Mesothelial cell of epicardium (in vitro differentiated cells): ENCODE measurements at places on chromosomes 4 and X.

- no peak for DNase-seq
Measured at GRCh38 chr4:91909963-91910362, 393.8 kb upstream of the GRID2 start.

GRCh38 chr4:127212701-127213100 is 420.1 kb upstream of the INTU start:
- DNase-seq = no peak

DNA sequence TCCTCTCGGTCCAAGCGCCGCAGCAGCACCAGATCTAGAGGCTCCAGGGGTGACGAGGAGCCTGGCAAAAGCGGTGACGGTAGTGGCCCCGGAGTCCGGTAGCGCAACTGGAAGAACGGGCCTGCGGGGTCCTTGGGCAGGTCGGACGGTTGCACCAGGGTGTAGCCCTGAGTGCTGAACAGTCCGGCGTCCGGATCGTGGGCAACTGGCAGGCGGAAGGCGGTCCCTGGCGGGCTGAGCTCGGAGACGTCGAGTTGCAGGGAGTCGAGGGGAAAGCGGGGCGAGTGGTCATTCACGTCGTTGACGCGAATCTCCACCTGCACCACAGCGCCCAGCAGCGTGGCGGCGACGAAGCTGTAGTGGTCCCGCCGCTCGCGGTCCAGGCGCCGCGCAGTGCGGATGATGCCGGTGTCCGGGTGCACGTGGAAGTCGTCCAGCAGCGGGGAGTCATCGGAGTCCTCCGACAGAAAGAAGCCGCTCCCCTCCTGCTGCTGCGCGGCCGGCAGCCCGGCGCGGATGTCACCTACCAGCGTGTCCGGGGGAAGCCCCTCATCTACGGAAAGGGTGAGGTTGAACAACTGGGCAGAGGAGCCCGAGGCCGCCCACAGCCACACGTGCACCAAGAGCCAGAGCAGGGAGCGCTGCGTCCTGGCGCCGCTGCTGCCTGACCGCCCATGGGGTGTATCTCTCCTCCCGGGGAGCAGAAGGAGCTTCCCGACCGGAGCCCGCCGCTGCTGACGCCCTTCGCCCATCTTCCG is 837 bp downstream of the DCHS2 start:
- DNase-seq = peak; percentile 51

- DNase-seq = no peak
Measured at GRCh38 chr4:30716681-30717207, 3.4 kb upstream of the PCDH7 start.

DNA sequence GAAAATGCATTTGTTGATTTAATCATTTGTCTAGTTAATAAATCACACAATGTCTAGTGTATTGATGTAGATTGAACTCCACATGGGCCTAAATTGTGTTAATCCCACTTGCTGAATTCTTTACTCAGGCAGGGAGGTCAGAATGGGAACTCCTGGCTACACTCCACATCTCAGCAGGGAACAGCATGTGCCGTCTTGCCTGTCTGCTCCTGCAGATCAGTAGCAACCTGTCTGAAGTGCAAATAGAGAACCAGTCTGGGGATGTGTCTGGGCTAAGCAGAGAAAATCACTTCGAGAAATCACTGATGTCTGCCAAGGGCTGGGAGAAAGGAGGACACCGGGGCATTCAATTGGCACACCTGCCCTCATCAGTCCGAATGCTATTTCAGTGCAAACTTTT is 16.5 kb upstream of the MXRA5 start:
- DNase-seq = no peak

- no peak for DNase-seq
Measured at GRCh38 chrX:51798701-51799100, 55.5 kb downstream of the GSPT2 start.

- DNase-seq = no peak
Measured at GRCh38 chrX:106976416-106976815, 23.6 kb downstream of the MORC4 start.

GRCh38 chr4:40269133-40269532 is 66.0 kb upstream of the CHRNA9 start:
- no peak for DNase-seq

GRCh38 chrX:20352935-20353336 is 86.2 kb upstream of the RPS6KA3 start:
- DNase-seq = no peak

DNA sequence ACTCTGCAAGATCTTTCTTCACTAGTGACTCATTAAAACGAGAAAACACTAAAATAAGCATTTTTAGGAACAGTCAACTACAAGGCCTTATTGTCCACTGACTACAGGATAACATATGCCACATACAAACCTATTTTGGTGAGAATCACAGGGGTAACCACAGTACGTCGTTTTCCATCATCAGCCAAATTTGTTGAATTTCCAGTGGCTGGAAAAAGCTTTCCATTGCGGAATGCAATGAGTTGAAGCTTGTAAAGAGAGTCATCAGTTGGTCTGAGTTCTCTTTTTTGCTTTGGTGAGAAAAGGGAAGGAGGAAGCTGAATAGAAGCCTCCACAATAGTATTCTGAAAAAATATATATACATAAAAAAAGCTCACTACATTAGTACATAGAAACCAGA is 102.4 kb downstream of the ADGRA3 start:
- no peak for DNase-seq

GRCh38 chrX:129706400-129707072 is 32.2 kb upstream of the XPNPEP2 start:
- DNase-seq = no peak

DNA sequence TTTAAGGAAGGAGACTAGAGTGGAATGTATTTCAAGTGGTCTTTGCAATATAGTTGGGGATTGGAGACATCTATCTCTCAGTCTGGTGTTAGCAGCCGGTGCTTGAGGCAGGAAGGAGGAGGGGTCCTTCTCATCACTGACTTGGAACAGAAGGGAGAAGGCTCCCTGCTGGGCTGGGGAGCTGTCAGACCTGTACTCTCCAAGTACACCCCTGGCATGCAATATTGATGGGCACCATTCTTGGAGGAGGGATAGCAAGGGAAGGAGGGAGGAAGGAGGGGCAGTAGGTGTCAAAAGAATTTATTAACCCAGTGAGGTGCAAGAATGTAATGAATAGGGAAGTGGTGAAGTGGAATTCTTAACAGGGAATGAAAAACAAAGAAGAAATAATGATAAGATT is 338.8 kb downstream of the UNC5C start:
- no peak for DNase-seq

- no peak for DNase-seq
Measured at GRCh38 chrX:68646421-68646820, 1.0 kb upstream of the STARD8 start.

GRCh38 chrX:154436983-154437752 is at the start of gene GDI1:
GDI1 (plus strand) TSS chrX:154437154; CDS start chrX:154437255, 101 bp downstream.
- peak; percentile 59 for DNase-seq

- DNase-seq = no peak
Measured at GRCh38 chr4:165203541-165204461, 3.6 kb upstream of the KLHL2 start.

DNA sequence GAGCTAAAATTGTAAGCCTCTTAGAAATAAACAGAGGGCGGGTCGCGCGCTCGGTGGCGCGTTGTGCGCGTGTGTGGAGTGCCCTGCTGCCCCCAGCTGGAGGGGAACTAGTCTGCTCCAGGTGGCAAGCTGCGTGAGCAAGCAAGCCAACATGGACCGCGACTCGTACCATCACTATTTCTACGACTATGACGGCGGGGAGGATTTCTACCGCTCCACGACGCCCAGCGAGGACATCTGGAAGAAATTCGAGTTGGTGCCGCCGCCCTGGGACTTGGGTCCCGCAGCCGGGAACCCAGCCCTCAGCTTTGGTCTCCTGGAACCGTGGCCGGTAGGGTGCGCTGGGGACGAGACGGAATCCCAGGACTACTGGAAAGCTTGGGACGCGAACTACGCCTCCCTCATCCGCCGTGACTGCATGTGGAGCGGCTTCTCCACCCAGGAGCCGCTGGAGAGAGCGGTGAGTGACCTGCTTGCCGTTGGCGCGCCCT is 66.1 kb downstream of the DNAAF6 start:
- DNase-seq = no peak

- no peak for DNase-seq
Measured at GRCh38 chrX:34426334-34426733, 230.8 kb downstream of the TMEM47 start.

DNA sequence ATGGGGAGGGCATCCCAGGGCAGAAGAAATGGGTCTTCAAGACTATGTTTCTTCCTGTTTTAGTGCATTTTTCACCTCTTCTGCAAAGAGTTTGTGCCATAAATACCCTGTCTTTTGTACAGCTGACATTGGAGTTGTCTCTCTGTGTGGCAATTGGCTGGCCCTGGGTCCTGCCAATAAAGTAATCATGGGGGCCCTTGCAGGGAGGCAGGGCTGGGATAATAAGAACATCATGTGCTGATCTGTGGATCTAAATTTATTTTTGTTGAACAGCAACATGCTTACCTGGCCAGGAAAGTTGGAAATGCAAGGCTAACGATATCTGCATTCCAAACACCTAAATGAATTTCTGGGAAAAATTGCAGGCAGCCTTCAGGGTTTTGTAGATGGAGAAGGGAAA is 174.6 kb upstream of the GATB start:
- DNase-seq = no peak

DNA sequence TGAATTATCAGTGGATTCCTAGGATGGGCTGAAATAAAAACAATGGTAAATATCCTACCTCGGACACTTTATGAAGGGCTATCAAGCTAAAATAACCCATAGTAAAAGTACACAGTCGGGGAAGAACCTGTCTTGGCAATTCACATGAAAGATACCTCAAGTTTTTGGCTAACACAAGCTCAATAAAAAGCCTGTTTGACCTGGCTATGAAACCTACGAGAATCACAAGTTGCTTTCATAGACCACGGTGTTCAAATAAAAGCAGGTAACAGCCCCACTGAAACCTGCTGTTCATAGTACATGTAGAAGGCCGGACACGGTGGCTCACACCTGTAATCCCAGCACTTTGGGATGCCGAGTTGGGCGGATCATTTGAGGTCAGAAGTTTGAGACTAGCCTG is 12.3 kb downstream of the RLIM start:
- DNase-seq = no peak

- no peak for DNase-seq
Measured at GRCh38 chr4:7674706-7675105, 240.0 kb upstream of the PSAPL1 start.

GRCh38 chr4:85617202-85617601 is 142.3 kb downstream of the ARHGAP24 start:
- no peak for DNase-seq

DNA sequence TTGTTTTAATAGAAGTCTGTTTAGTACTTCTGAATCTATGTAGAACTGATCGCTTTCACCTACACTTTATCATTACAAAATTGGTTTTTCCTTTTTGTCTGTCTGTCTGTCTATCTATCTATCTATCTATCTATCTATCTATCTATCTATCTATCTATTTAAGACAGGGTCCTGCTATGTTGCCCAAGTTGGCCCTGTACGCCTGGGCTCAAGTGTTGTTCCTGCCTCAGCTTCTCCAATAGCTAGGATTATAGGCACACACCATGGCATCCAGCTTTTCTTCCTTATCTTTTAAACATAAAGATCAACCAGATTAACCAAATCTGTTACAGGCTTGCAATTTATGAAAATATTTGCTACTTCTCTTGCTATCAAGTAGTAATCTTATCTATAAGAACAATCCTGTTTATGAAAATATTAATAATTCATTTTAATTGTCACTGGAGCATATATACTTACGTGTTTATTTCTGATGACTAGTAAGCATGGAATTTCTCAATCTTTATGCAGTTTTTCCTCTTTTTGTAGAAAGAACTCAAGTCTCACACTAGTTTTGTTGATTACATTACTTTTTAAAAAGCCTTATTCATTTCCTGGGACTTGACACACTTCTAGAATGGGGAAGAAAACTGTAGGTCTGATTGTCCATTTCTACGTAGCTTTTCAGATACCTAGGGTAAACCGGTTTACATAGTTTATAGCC is 24.5 kb downstream of the KIAA0232 start:
- DNase-seq = no peak

DNA sequence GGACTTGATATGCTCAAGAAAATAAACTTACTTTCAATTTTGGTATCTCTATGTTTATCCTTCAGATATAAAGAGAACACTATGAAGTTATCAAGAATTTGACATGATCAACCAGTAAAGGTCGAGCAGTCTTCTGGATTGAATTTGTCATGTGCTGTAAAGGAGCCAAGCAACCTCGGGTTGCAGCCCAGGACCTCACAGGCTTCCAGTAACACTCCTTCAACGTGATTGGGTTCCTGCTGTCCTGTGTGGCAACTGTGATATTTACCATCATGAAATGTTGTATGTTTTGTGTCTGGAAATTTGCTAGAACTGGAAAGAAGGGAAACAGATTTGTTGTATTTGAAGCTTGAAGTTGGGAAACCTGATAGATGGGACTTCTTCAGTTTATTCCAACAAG is 52.0 kb upstream of the UGT2B7 start:
- DNase-seq = no peak

DNA sequence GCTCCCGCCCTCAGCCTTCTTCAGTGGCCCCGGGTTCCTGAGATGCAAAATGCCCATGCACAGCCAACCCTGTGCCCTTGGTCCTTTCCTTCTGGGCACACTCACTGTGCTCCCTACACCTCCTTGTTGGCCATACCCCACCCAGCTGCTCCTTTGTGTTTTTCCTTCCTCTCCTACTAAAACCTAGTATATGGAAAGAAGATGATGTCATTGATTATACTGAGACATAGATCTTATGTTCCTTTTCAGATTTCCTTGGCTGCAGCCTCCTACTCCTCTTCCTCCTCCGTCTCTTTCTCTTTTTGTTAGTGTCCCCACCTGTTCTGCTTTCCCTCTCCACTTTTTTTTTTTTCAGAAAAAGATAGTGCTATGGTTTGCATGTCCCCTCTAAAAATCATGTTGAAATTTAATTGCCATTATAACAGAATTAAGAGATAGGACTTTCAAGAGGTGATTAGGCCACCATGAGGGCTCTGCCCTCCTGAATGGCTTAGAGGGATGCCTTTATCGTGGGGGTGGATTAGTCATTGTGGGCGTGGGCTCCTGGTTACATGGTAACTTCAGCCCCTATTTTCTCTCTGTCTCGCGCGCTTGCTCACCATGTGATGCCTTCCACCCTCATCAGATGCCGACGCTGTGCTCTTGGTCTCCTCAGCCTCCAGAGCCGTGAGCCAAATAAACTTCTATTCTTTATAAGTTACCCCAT is 254.9 kb upstream of the GATB start:
- no peak for DNase-seq

DNA sequence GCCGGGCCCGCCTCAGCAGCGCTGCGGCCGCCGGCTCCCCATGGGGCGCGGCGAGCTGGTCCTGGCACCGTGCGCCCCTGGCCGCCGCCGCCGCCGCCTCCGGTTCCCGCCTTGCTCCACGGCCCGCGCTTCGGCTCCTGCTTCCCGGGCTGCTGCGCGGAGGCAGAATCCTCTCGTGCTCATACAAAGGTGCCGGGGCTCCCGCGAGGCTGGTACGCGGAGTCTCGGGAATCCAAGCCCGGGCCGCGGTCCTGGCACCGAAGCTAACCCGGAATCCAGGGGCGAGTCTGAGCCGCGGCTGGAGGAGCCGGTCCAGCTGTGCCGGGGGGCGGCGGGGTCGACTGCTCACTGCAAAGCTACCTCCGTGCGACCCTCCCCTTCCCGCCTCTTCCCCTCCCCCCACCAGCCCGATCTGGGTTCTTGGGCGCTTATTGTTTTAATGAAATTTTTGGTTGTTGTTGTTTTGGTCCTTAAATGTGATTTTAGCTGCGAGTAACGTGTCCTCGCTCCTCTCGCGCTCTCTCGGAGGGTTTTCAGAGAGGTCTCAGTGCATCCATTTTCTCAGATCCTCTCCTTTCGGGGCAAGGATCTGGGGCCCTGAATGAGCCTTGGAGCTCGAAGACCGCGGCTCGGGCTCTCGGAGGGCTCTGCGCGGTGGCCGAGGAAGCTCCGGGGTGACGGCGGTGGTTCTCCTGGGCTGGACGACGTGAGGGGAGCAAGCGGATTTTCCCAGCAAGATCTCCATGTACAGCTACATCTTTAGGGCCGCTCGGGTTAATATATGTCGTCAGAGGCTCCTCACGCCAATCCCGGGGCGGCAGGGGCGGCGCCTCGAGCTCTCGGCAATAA is at the start of gene HAND2:
HAND2 (minus strand) TSS at position 753 of the 849 bp plus-strand sequence. CDS start 940 bp downstream, outside the sequence.
- DNase-seq = peak; percentile 45
